ENCODE measurements at places on chromosomes 4 and X.

DNA sequence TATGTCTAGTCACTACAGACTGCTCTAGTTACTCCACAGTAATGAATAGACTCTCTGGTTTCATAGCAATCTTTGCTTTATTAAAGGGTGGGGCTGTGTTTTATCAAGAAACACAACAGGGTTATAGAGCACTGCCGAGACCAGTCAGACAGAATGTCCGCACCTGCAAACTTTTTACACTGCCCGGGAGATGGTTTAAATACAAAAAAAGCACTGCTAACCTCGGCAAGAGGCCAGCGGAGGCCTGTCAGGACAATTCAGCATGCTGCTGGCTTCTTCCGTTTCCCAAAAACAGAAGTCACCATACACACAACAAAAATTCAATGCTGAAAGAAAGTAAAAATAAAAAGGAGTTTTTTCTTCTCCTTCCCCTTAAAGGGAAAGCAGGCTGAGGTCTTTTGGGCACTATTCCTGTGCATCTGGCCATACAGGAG lies 67.4 kb downstream of the IRF2 start:
- peak; percentile 51 for DNase-seq

GRCh38 chr4:7042503-7043283 lies 479 bp upstream of the TADA2B start:
- DNase-seq = peak; percentile 96

DNA sequence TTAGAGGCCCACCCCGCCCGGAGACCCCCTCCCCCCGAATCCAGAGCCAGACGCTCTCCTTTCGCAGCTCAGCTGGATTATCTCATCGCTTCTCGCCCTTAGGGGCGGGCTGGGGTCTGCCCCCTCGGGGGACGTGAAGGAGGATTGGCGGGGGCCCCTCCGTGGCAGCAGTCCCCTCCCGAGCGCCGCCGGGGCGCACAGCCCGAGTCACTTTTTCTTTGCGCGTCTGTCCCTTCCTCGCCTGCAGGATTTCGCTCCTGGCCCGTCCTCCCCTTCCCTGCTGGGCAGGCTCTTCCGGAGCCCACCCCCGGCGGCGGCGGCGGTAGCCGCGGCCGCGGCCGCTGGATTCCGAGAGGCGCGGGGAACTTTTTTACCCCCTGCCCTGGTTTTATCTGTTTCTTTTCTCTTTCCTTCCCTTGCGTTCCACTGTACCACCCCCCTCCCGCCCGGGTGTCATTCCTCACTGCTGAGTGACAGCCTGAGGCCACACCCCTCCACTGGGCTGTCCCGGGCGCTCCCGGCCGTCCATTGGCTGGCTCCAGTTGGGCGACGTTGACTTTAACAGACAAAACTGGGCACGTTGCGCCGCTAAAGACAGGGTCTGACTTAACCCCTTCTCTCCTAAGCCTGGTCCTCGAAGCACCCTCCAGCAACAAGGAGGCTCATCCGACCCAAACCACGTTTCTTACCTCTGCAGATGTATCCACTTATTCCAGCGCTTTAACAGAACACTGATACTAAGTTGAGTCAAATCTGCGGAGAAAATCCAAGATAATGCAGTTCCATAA lies 492 bp upstream of the NKX3-2 start:
- DNase-seq = peak; percentile 68

DNA sequence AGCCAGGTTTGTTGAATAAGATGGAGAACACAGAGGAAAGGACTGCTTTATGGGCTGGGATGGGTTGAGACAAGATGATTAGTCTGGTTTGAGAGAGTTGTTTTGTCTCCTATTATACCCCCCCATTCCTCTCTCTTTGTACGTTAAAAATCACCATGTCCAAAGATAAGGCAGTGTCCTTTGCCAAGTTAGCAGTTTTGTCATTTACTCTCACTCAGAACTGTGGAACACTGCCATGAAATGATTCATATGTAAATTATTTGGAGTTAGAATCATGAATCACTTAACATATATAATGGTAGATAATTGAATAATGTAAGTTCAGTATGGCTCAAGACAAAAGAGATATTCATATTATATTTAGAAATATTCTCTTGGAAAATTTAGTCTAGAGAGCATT lies 151.3 kb downstream of the DCLK2 start:
- DNase-seq = no peak

GRCh38 chr4:84455697-84456096 lies 43.4 kb downstream of the NKX6-1 start:
- DNase-seq = no peak

GRCh38 chr4:169566021-169566818 lies 46.2 kb downstream of the NEK1 start:
- DNase-seq = peak; percentile 67

GRCh38 chrX:11451151-11451550 lies 157.9 kb downstream of the AMELX start:
- no peak for DNase-seq

- DNase-seq = no peak
Observed at GRCh38 chr4:7968262-7968896, 28.7 kb upstream of the AFAP1 start.

DNA sequence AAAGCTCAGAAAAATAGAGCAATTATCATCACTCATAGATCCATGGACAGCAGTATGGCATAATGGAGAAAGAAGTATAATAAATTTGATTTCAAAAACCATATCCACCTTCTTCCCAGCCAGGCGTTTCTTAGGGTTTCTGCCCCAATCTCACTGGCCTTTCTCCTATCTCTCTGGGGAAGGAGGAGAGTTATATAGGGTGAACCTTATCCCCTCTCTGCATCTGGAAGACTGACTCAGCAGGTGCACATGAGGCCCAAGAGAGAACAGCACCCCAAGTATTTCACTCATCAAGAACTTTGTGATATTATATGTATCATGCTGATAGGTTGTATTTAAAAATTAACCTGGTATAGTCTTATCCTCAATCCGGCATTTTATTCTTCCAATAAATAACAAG lies 318.8 kb upstream of the RASGEF1B start:
- peak; percentile 96 for DNase-seq

GRCh38 chrX:154547245-154548027 lies at the start of gene IKBKG:
Gene IKBKG, plus strand, starts transcription at chrX:154547620. Its CDS starts 4,383 bp downstream, at chrX:154552003.
- DNase-seq = peak; percentile 91

Measured in hematopoietic multipotent progenitor cell treated with erythropoietin and hydrocortisone succinate and interleukin-3 and kit ligand, for 8 days (in vitro differentiated cells).